ENCODE measurements at places on chromosomes 11 and 22. TPM values are rescaled to one million over a fixed set of nuclear protein-coding genes. Genes with fewer than 3 reads are reported as not detected.

The TEX12 gene
- total RNA-seq: 0.29 TPM

The HEPN1 gene
- 0.33 TPM for total RNA-seq

The TPBGL gene
- not detected for total RNA-seq

The CCDC117 gene
- total RNA-seq: 19.9 TPM

The PRG3 gene
- total RNA-seq: not detected

The OR5D18 gene
- total RNA-seq: not detected

The SLC22A12 gene
- total RNA-seq: not detected

The CRYBB2 gene
- total RNA-seq: not detected

The OR8G5 gene
- total RNA-seq: not detected

The INPPL1 gene
- total RNA-seq: 80.4 TPM

The DDI1 gene
- total RNA-seq: not detected

The ACTN3 gene
- total RNA-seq: 0.19 TPM

The BANF1 gene
- total RNA-seq: 29.4 TPM

The UBQLN3 gene
- total RNA-seq: not detected

The HBG1 gene
- not detected for total RNA-seq

The BIRC3 gene
- 4.3 TPM for total RNA-seq

The CARD16 gene
- total RNA-seq: 35.9 TPM

The NXPE4 gene
- not detected for total RNA-seq

The IL18 gene
- total RNA-seq: 0.19 TPM

The TP53I11 gene
- total RNA-seq: 36.9 TPM

The TFIP11 gene
- 39.9 TPM for total RNA-seq

The CNIH2 gene
- total RNA-seq: not detected

The NXPE1 gene
- not detected for total RNA-seq

The HYLS1 gene
- 9.7 TPM for total RNA-seq

The TRIM29 gene
- total RNA-seq: not detected

The ATP5MG gene
- total RNA-seq: 42.5 TPM

The C11orf16 gene
- not detected for total RNA-seq

The CDC45 gene
- total RNA-seq: 26.5 TPM

The NRGN gene
- total RNA-seq: 2.6 TPM

The PANX3 gene
- not detected for total RNA-seq

The MUC15 gene
- total RNA-seq: not detected

The UBQLNL gene
- total RNA-seq: 0.10 TPM

The GLYAT gene
- total RNA-seq: not detected

The DMC1 gene
- total RNA-seq: 0.96 TPM

The TUB gene
- total RNA-seq: 2.3 TPM

The CECR2 gene
- total RNA-seq: 0.10 TPM

The ST14 gene
- total RNA-seq: not detected

The BAIAP2L2 gene
- 0.33 TPM for total RNA-seq

The FOLR2 gene
- not detected for total RNA-seq

The RASGRP2 gene
- total RNA-seq: 1.1 TPM

The MS4A5 gene
- total RNA-seq: not detected

The SNRPD3 gene
- 158 TPM for total RNA-seq

The ART5 gene
- not detected for total RNA-seq

The USH1C gene
- total RNA-seq: not detected

The NDUFC2 gene
- total RNA-seq: 134 TPM

The DUSP8 gene
- total RNA-seq: 0.57 TPM

The C11orf97 gene
- total RNA-seq: not detected

The POU2F3 gene
- total RNA-seq: not detected

The OR5J2 gene
- total RNA-seq: not detected

Measured in vein endothelial cell (primary cell).